Occipital lobe (tissue), 3 donors: ENCODE measurements at places on chromosomes 13 and 19. TPM values are rescaled to one million over a fixed set of nuclear protein-coding genes. Genes with fewer than 3 reads are reported as not detected.

ZNF57 gene
- total RNA-seq, result 5.0 TPM

GRCh38 chr19:58326501-58326913 is 287 bp upstream of the ZSCAN22 start:
- no peak for DNase-seq

DNA sequence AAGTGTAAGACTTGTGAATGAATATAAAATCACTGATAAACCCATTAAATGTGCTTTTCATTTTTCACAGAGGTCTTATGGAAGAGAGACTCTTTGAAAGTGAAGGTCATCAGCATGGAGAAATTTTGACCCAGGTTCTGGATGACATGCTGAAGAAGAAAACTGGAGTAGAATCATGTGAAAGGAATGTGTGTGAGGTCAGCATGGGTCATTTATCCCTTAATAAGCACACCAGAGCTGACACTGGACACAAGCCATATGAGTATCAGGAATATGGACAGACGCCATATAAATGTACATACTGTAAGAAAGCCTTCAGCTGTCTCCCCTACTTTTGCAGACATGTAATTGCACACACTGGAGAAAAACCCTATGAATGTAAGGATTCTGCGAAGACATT is 29.0 kb downstream of the ZNF20 start:
- DNase-seq, result no peak

IGFL2 gene
- 0.31 TPM for total RNA-seq

- DNase-seq, result no peak
Measured at GRCh38 chr13:35723821-35724220, 247.3 kb upstream of the MAB21L1 start.

DNA sequence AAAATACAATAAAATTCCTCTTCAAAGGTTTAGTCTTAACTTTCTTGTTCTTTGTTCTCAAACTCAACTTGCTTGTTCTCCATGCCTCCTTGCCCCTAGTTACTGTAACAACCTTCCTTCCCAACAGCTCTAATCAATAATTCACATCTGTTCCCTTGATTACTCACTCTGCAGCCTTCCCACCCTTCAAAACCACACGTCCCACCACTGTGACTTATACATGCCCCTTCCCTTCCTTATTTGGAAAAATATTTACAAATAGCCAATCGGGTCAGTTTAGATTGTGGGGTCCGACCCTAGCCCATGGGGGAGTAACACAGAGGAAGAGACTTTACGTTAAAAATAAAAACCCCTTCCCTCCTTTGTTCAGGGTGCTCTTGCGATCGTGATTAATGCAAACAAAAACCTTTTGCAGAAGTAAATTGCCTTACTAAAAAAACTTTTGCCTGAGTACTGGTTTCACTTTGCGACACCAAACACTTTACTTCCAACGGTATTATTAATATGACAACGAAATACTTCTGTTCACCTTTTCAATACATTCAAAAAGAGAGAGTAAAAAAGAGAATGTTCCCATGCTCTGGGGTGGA is 512 bp upstream of the ZNF93 start:
- DNase-seq, result no peak

NCR1 gene
- total RNA-seq, result not detected

SIGLEC5 gene
- not detected for total RNA-seq

ACTMAP gene
- 0.31 TPM for total RNA-seq

DNA sequence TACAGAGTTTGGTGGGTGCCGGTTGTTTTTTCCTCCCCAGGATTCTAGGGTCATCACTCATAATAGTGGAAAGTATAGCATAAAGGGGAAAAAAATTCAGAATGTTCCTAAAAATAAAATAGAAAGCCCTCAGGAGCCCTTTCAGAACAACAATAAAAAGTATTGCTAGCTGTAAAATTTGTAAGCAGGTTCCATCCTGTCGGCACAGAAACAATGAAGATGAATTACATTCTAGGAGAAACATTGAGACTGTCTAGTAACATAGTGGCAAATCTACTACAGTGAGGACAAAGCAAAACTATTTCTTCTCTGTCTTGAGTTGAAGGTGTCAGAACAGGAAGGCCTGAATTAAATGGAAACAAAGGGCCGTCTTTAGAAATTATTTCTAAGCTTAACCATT is 870.7 kb downstream of the PCDH9 start:
- DNase-seq, result no peak

CLC gene
- not detected for total RNA-seq

CFAP97D2 gene
- total RNA-seq, result not detected

- DNase-seq, result peak; percentile 84
Measured at GRCh38 chr19:55586976-55587668, 6.5 kb upstream of the ZNF579 start.

FAM124A gene
- total RNA-seq, result 13.7 TPM

DNA sequence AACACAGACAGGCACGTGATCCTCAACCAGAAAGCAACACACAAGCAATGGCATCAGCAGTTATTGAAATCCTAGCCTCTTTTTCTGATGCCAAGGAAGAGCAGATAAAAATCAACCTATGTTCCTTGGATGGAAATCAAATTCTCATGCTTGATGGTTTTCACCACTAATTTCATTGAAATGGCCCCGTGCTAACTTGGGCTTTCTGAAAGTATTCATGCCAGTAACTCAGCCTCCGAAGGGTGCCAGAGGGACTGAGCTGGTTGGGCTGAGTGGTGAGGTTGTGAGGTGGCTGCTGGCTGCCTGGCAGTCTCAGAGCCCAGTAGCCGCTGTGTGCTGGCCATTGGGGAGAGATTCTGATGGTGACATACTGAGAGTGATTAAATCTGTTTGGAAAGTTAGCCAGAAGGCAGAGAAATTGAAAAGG is 309.3 kb downstream of the DCT start:
- DNase-seq, result peak; percentile 6

DNA sequence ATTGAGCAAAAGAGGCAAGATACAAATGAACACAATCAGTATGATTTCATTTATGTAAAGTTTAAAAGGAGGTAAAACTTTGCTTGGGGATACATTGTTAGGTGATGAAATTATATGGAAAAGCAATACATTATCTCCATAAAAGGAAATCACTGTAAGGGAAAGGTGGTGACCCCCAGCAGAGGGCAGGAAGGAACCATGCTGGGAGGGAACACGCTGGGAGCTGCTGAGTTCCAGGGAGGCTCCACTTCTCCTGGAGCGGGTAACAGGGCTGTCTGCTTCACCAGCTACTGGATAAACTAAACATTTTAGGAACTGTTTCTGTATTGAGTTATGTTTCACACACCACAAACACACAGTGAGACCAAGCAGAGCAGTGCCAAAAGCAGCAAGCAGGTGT is 91.2 kb downstream of the KATNAL1 start:
- no peak for DNase-seq

NCAN gene
- 161 TPM for total RNA-seq
